CD8-positive, alpha-beta memory T cell (primary cell): ENCODE measurements at places on chromosomes 12 and 14. TPM values are rescaled to one million over a fixed set of nuclear protein-coding genes. Genes with fewer than 3 reads are reported as not detected.

Gene PTPRB
- polyA plus RNA-seq, result not detected

DNA sequence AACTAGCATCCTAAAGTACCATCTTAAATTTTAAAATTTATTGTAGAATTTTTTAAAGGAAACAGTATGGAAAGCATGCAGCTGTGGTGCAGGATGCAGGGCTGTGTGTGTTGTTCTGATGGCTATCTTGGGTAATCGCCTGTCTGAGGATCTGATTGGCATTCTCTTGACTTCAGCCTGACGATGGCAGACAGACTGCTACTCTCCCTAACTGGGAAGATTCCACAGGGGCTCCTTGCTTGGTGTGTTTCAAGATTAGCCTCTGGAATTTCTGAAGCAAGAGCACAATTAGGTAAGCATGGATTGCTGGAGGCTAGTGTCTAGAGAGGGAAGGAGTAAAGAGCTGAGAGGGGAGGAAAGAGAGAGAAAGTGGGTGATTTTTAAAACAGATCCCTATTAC is 696.8 kb upstream of the LRFN5 start:
- no peak overlapping the region for H3K4me3 ChIP-seq
- H3K4me1 ChIP-seq, result no peaks in the 10 kb centered on the region
- no peak for DNase-seq

Gene PLCZ1
- polyA plus RNA-seq, result not detected

GRCh38 chr12:89693639-89694202 is 14.9 kb downstream of the ATP2B1 start:
- no peaks in the 10 kb centered on the region for H3K36me3 ChIP-seq
- no peak overlapping the region for H3K27ac ChIP-seq
- no peak overlapping the region for H3K4me3 ChIP-seq
- H3K4me1 ChIP-seq, result peaks cover 41% of the 10 kb centered on the region

Gene PPP1R1A
- polyA plus RNA-seq, result not detected
